Occipital lobe (tissue), 3 donors: ENCODE measurements at places on chromosomes 1 and 21.

DNA sequence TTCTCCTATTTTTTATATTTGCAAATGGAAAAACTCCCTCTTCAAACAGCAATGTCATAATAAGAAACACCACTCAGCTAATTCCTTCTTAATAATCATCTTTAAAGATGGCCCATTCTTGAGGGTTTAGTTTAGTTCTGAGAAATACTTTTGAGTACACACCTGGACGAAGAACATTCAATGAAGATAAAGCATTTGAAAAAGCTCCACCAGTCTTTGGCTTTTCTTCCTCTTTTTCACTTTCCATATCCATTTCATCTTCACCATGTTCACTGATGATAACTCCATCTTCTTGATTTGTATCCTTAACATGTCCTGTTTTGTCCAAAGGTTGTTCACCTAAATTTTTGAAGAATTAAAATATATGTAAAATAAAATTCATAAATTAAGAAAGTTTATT lies 7.4 kb downstream of the PAXBP1 start:
- no peak for DNase-seq

DNA sequence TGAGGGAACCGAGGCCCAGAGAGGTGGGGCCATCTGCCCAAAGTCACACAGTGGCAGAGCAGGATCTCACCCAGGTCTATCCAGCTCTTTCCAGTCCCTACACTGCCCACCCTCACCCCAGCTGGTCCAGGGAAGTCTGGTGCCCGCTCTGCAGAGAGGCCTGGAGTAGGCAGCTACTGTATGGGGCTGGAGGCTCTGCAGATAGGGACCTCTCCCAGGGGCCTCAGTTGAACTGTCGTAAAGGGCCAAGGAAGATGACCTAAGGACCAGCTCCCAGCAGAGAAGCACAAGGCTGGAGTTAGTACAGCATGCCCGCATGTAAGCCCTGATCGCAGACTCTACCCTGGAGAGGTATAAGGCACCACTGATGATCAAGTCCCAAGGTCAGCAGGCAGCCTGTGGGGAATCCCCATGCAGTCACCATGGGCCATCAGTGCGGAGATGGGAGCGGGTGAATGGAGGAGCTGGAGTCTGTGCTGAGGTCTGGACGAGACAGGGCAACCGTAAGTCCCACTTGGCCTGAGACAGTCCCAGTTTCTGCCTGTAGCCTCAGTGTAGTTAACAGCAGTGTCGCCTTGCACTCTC lies 320.2 kb downstream of the MATN1 start:
- DNase-seq = no peak

DNA sequence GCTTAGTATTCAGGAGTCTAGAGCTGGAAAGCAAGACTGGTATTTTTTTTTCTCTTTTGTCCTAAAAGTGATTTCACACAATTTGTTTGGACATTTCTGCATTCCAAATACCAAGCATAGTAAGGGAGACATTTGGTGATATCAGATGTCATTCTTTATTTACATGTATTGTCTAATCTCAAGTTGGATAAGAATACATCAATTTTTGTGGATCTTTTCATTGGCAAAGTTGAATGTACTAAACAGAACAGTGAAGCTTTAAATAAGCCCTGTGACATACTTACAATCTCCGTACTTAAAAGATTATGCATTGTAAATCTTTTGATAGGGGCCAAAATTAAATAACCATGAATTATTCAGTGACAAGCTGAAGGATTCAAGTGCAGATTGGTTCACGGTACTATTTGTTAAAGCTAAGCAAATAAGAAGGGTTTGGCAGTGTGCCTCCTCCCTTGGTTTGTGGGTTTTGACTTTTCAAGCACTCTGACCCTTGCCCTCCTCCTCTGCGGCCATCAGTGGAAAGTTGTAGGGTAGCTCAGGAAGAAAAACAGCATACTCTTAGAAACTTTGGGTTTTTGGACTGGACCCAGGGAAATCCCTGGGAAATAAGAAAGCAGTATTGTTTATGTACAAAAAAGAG lies 663.7 kb downstream of the ADGRL2 start:
- DNase-seq = no peak

GRCh38 chr1:100028765-100029164 lies 59.0 kb downstream of the SLC35A3 start:
- no peak for DNase-seq

GRCh38 chr1:191065346-191065745 lies 587.7 kb upstream of the BRINP3 start:
- no peak for DNase-seq
